ELF-1 (cell line): ENCODE measurements at places on chromosomes 7 and 10.

- DNase-seq = peak; percentile 4
Measured at GRCh38 chr10:116270126-116270770, 2.8 kb downstream of the GFRA1 start.

GRCh38 chr10:42790835-42791234, 8.2 kb downstream of the BMS1 start:
- DNase-seq = peak; percentile 29

DNA sequence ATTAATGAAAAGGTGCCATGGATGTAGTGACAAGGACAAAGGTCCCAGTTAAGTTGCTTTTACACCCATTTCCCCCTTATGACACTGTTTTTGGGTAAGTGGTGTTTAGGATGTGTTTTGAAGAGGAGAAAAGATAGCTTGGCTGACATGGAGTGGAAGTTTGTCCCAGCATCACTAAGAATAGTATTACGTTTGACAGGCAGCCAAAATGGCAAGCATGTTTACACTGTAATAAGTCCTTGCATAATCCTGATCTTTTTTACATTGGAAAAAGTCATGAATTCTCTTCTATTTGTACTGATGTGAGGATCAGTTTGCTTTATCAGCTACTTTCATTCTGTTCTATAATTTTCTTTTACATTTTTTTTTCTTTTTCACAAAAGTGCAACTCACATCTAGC, 137.8 kb downstream of the CHRM2 start:
- DNase-seq = no peak

GRCh38 chr7:149431486-149432120, 29.3 kb downstream of the ZNF777 start:
- no peak for DNase-seq

DNA sequence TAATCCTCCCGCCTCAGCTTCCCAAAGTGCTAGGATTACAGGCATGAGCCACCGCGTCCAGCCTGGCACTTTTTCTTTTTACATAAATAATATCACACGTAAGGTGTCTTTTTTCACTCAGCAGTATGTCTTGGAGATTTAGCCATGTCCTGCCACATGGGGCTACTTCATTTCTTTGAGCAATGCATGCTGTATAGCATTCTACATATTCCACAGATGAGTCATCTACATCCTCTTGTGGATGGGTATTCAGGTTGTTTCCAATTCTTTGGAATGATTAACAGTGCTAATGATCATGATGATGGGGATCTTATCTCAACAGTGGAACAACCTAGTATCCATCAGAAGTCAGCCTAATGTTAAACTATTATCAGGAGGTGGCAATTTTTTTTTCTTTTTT, 50.8 kb downstream of the ZNF503 start:
- no peak for DNase-seq

DNA sequence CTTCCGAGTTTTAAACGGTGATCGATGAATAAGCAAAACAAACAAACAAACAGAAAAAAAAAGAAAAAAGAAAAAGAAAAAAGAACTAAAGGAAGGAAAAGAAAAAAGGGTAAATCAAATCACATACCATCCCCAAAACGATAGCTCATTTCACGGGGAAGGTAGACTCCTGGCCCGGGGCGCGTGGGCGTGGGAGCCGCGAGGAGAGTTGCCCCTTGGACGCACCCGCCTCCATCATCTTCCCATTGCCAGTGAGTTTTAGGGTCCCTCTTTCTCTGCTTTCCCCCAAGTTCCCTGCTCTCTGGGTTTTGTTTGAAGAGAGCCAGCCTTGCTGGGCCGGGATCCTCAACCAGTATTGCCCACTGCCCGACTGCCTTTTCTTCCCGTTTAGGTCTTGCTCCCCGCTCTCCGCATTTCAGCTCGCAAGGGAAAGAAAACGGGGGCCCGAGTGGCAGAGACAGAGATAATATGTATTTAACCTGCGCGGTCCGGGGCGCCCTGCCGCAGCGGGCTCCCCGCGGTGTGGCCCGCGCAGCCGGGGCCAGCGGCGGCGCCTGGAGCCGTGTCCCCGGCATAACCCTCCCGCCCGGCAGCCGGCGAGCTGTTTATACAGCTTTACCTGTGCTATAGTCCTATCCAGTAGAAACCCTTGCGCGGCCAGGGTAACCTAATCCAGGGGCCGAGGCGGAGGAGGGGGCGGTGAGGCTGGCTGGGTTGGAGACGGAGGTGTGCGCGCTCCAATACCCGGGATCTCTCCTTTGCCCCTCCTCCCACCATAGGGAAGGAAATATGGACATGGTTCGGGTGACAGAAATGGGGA, 5.2 kb upstream of the GATA3 start:
- peak; percentile 80 for DNase-seq

GRCh38 chr10:3750854-3751253, 34.2 kb downstream of the KLF6 start:
- DNase-seq = no peak

- no peak for DNase-seq
Measured at GRCh38 chr10:43674553-43675210, 26.0 kb upstream of the ZNF32 start.

DNA sequence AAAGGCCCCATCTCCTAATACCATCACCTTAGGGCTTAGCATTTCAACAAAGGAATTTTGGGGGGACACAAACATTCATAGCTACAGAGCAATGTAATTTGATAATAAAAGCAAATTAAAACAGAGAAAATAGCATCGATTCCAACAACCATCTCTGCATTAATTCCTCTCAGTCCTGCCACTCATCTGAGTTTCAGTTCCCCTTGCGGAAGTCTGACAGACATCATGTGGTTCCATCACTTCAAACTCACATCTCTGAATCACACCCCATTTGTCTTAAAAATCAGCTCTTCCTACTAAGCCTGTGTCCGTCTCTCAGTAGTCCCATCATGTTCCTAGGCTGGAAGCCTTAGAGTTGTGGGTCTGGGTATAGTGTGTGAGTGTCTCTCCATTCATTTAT, 3.6 kb downstream of the ADCK2 start:
- no peak for DNase-seq

- no peak for DNase-seq
Measured at GRCh38 chr7:138903186-138903820, 77.9 kb downstream of the KIAA1549 start.

DNA sequence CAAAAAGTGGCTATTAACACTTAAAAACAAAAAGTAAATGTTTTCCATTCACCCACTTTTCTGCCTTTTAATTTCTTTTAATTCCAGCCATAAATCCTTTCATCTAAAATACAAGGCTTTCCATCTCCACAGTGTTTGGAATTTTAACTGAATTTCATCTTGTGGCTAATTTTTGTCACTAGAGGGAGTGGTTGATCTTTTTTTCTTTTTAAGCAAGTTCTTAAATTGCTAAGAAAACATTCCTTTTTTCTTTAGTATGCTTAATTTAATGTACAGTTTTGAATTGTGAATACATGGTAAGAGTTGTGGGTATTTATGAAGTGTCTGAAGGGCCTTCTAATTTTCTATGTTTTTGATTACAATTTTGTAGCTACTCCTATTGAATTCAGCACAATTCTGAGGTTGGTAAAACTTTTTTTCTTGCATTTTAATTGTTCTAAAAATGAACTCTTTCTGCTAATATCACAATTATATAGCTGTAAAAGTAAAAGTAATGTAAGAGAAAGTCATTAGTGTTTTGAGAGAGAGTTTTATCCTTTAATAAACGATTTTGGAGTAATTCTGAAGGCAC, 54.9 kb upstream of the ANK3 start:
- no peak for DNase-seq

- no peak for DNase-seq
Measured at GRCh38 chr7:5083311-5083711, 37.7 kb downstream of the RBAK start.

- DNase-seq = peak; percentile 20
Measured at GRCh38 chr7:106216923-106217542, 67.8 kb downstream of the NAMPT start.

DNA sequence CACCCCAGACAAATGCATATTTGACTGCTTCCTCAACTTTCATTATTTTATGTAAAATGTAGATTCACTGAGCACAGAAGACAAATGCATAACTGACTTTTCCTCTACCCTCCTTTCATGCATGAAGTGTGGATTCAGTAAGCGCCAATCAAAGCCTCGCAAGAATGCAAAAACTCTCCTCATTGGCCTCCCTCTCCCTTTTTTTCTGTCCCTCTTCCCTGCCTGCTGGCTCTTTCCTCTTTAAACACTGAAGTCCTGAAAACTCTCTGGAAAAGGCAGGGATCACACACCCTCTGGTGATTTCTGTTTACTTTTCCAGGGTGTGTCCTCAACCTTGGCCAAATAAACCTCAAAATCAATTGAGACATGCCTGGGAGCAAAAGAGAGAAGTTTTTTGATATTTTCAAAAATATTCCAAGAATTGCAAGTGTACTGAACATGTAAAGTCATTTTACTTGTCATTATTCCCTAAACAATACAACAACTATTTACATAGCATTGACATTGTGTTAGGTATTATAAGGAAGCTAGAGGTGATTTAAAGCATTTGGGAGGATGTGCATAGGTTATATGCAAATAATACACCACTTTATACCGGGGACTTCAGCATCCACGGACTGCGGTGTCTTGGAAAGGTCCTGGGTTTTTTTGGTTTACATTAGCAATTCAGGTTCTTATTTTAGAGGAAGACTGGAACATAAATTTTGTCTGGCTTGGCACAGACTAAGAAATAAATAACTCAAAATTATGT, 71.4 kb downstream of the SEC61G start:
- DNase-seq = peak; percentile 12

DNA sequence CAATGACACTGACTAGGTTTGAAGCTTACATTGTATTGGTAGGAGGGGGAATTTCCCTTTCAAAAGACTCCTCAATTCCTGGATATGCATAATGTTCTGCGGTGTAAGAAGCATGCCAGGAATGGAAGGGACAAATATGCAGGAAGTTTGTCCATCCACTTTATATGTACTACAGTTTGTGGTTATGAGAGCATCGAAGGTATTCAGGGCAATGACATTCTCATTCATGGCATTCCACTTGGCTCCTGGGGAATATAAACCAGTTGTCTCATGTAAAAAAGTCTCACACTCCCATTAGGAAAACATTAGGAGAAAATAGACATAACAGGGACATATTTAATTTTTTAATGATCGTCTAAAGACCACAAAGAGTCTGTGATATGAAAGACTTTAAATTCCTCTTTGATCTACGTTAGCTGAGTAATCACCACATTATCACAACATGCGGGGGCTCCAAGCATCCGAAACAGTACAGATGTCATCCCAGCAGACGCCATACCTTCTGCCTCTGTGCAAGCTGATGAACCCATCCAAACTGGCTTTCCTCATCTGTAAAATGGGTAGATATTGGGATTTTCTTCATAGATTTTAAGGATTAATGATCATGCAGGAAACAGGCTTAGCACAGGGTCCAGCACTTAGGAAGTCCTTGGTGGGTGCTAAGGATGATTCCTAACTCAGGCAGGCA, 675.3 kb downstream of the INHBA start:
- DNase-seq = no peak

DNA sequence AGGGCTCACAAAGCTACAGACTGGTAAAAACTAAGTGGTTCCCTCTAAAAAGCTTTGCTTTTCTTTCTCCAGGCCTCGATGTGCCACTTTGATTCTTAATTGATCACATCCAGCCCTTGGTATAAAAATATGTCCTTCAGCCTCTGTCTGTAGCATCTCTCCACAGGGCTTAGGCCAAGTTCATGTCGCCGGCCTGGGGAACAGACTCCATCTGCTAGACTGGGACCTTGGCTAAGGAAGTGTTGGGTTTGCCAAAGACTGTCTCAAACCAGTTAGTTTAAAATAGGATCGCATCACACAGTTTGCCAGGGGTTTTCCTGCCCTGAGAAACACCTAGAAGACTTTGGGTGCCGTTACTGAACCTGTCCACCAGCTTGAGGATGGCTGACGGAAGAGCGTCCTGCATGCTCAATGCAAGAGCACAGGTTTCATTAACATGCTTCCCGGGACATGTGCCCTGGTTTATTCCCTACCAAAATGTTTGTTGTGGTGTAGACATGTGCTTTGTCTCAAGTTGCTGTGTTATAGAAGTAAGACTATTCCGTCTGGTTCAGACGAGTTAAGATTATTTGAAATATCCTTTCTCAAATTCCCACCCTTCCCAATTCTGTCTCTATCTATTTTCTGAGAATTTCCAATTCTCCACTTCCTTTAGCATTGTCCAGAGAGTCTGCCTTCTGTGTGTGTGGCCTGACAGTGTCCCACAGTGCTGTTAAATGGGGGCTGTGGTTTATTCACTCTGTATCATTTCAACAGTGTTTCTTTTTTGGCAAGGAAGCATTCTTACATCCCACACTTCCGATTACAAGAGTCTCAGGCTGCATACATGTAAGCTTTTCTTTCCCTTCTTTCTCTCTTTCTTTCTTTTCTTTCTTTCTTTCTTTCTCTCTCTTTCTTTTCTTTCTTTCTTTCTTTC, 334.7 kb downstream of the INHBA start:
- DNase-seq = no peak

DNA sequence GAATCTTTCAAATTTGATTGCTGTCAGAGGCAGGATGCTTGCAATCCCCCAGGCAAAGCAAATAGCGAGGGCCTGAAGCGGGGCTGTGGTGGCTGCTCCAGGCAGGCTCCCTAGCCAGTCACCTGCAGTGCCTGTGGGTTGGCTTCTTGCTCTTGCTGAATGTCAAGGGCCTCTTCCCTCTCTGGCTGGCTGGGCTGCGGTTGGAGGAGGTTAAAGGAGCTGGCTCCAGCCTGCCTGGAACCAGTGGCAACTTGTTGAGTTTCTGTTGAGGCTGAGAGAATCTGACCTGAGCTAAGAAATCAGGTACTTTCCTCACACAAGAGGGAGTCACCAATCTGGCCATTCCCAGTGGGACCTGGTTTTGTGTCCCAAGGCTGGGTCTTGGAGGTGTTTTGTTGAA, 134.7 kb downstream of the TMEM178B start:
- DNase-seq = no peak

- no peak for DNase-seq
Measured at GRCh38 chr10:60710041-60710440, 68.2 kb upstream of the CDK1 start.

- DNase-seq = no peak
Measured at GRCh38 chr7:38318241-38318640, 44.8 kb upstream of the TARP start.

DNA sequence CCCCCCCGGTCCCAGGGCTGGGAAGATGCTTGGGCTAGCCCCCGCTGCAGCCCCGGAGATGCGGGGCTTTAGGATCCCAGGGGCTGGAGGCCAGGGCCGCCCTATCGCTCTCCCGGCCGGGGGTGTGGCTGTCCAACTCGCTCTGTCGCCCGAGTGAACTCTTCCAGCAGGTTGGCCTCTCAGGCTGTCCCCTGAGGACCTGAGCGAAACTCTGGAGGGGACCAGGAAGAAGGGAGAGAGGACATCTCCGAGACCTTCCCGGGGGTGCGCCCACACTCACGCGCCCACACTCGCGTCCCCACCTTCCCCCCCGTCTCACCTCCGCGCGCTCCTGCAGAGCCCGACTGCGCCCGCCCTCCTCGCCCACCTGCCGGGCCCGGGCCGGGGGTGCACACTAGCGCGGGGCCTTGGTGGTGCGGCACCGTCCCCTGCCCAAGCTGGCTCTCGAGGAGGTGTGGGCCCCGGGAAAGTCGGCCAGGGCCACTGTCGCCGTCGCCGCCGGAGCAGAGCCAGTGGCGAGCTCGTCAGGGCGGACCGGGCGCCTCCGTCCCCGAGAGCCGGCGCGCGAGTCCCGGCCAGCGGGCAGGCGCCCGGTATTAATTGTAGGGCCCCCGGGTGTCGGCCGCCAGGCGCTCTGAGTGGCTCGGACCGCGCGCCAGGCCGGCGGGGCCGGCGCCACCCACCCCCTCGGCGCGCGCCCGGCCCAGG, 101.7 kb upstream of the SVIL start:
- peak; percentile 73 for DNase-seq

- no peak for DNase-seq
Measured at GRCh38 chr7:27262121-27262520, 19.5 kb downstream of the EVX1 start.
